ENCODE measurements at places on chromosomes 5 and 9. TPM values are rescaled to one million over a fixed set of nuclear protein-coding genes. Genes with fewer than 3 reads are reported as not detected.
A peak's percentile ranks its signal among the peaks of the same experiment; 100 is the strongest.

DNA sequence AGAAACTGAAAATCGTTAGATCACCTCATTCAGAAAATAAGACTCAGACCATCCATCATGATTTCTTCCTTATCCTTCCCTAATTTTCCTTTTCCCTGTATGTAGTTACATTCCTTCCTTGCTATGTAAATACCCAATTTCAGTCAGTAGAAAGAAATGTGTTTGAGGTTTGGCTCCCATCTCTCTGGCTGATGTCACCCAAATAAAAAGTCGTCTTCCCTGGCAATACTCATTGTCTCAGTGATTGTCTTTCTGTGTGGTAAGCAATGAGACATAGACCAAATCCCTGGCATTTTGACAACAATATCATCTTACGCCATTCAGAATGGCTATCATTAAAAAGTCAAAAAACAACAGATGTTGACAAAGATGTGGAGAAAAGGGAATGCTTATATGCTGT is 303.9 kb upstream of the EDIL3 start:
- DNase-seq = no peak

DNA sequence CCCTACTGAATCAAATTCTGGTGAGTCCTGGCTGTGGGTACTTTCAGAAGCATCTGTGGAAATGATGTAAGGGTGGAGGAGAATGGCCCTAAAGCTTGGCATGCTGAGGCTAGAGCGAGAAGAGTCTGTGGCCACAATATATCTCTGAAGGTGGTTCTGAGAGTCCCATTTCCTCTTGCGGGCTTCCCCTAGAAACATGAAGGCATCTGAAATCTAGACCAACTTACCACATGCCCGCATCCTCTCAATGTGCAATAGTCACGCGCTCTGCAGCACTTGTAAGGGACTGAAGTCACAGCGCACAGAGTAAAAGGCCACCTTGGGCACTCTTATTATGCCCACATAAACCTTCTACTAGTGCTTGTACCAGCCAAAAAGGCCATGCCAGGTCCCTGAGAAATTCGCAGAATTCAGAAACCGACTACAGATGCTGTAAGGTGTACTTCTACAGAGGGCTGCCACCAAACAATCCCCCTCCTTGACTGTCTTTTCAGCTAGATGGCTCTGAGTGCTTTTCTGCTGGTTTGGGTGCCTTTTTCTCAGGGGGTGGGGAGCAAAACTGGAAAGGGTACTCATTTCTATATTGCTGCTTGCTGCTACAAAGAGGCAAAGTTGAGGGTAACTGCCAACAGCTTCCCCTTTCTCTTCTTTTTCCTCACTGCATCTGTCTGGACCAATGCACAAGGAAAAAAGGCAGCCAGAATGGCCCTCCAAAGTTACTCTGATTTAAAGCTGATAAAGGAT is 107.3 kb downstream of the ZDHHC21 start:
- DNase-seq = no peak

FABP6 gene
- 1.7 TPM for total RNA-seq

CDK9 gene
- 63.9 TPM for total RNA-seq

DNA sequence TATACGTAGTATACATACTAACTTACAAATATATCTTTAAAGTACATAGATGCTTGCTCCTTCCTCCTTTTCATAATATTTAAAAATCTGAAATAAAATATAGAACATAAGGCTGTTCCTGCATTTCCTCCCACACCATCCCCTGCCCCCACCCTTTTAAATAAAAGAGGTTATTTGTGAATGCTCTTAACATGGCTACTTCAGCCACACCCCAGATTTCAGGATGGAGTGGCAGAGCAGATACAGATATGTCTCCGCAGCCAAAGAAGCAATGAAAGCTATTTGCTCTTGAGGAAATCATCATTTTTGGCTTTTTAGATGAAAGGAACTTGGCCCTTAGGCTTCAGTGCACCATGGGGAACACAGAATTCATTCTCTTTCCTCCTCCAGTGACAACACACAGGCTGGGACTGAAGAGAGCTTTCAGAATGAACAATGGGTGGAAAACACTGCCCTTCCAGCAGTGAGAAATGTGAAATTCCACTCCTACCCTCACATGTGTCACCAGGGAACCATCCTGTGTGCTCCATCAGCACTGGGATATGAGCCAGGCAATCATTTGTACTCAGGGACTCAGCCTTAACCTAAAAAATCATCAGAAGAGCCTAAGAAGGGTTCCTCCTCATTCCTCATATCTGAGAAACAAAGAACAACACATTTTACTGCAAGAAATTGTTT is 134.3 kb downstream of the PPP2R2B start:
- no peak for DNase-seq

TOMM5 gene
- 142 TPM for total RNA-seq

DNA sequence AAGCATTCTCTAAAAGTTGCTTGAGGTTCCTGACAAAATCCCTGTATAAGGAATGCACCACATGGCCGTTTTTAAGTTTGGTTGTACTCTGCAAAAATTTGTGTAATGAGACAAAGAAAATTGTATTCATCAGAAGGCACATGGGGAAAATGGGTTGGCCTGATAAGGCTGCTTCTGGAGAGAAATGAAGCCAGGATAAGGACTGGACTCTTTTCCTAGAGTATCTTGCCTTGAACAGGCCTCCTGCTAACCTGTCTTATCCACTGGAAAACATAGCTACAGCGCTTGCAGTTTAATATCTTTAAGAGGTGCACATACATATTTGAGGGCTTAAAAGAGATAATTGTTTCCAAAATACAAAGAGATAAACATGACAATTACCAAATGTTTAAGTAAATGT is 41.4 kb upstream of the IFNK start:
- DNase-seq = no peak

DNA sequence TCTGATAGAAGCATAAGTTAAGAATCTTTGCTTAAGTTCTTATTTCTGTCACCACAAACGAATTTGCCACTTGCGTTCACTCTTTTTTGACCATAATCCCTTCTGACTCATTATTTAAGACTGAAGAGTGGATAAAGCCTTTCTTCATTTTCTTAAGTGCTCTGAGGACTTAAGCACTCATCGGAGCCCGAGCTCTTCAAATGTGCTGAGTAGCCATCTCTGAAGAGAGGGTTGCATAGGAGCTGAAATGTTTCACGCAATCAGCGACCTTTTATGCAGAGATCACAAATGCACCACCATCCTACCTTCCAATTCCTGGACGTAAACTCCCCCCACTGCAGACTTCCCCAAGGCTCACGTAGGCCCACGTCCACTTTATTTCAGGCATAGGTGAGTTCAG is 699.2 kb downstream of the IRX1 start:
- no peak for DNase-seq

- DNase-seq = no peak
These were observed 133.7 kb upstream of the PPP1R26 start for GRCh38 chr9:135345775-135346433.

GRCh38 chr5:123371575-123372179 is 51.5 kb downstream of the CEP120 start:
- DNase-seq = peak; percentile 78

DNA sequence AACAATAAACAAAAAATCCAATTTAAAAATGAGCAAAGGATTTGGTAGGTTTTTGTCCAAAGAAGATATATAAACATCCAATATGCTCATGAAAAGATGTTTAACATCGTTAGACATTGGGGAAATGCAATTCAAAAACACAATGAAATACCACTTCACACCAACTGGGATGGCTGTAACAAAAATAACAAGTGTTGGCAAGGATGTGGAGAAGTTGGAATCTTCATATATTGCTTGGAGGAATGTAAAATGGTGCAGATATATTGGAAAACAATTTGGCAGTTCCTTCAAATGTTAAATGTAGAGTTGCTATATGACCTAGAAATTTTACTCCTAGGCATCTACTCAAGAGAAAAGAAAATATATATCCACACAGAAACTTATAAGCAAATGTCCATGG is 224.3 kb downstream of the AUH start:
- no peak for DNase-seq

GRCh38 chr5:80125962-80126480 is 90.9 kb downstream of the THBS4 start:
- DNase-seq = no peak

DNA sequence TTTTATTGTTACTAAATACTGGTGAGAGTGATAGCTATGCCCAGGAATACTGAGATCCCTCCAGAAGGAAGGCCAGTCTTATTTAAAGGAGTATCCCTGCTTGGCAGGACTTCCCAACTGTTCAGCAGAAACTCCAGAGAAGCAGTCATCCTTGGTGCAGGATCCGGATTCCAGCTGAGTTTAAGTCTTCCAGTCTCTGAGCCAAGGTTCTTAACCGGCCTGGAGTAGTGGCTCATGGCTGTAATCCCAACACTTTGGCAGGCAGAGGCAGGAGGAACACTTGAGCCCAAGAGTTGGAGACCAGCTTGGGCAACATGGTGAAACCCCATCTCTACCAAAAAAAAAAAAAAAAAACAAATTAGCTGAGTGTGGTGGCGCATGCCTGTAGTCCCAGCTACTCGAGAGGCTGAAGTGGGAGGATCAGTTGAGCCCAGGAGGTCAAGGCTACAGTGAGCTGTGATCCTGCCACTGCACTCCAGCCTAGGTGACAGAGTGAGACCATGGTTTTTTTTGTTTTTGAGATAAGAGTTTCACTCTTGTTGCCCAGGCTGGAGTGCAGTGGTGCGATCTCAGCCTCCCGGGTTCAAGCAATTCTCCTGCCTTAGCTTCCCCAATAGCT is 7.6 kb downstream of the NAIF1 start:
- no peak for DNase-seq

- no peak for DNase-seq
These were observed 24.4 kb upstream of the ZNF366 start for GRCh38 chr5:72531496-72532190.

- DNase-seq = no peak
These were observed 32.1 kb upstream of the PDCL start for GRCh38 chr9:122860319-122861142.

- peak; percentile 53 for DNase-seq
These were observed 6.9 kb upstream of the DMRT3 start for GRCh38 chr9:969310-970150.

DNA sequence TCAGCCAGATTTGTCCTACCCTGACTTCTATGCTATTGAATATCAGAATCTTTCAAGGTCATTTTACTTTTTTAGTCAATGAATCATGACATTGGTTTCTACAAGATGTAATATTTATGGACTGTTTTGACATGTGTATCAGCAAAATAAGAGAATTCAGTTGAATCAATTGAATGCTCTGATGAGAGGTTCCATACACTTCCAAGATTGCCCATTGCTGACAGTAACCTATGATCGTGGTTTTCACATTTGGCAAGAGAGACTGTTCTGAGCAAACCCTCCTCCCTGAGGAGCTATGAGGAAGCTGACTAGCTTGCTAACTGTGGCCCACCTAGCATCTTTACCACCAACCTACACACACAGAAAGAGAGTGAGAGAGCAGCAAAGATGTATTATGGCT is 56.7 kb upstream of the FST start:
- no peak for DNase-seq

PCDHGA11 gene
- total RNA-seq = 10.7 TPM

PRDM9 gene
- total RNA-seq = not detected

- no peak for DNase-seq
These were observed 710.0 kb upstream of the GRAMD2B start for GRCh38 chr5:125713109-125713805.

- DNase-seq = no peak
These were observed 84.3 kb upstream of the SMC2 start for GRCh38 chr9:104009826-104010225.

ACOT12 gene
- total RNA-seq = not detected

DNA sequence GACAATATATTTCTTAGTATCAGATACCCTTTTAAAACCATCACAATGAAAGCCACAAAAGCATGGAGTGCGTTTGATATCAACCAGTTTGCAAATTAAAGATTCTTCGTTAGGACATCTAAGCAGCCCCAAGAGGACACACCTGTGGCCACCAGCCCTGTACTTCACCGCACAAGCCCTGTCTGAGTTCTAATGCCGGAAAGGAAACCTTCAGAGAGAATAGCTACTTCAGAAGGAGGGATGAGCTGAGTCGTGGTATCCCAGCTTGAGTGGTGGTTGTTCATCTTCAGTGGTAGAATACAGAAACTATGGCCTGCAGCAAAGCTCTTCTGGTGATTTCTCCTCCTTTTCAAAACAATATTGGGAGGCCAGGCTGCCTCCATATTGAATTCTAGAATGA is 319.6 kb downstream of the FBXL7 start:
- DNase-seq = no peak

All from GM23338 (cell line).